ENCODE measurements at places on chromosomes 11 and 22.

- DNase-seq, result peak; percentile 32
Measured at GRCh38 chr11:69088676-69089146, 40.0 kb downstream of the TPCN2 start.

GRCh38 chr22:38886333-38886732 lies 14.3 kb upstream of the CBX6 start:
- DNase-seq, result no peak

DNA sequence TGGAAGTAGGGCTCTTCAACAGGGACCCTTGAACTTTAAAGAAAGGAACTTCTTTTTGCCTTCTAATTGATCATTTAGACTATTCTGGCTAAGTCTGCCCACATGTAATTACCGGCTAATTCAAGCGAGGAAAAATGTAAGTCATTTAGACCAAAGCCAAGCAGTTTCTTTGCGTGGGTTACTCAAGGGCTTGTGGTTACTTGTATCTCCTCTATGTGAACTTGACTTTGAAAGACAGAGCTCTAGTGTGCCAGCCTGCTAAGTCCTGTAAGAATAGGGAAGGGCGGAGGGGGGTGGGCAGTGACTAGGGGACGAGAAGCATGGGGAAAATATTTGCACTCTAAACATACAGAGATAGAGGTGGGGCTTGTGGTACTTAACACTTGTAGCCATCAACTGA lies 145.2 kb upstream of the TEAD1 start:
- no peak for DNase-seq

DNA sequence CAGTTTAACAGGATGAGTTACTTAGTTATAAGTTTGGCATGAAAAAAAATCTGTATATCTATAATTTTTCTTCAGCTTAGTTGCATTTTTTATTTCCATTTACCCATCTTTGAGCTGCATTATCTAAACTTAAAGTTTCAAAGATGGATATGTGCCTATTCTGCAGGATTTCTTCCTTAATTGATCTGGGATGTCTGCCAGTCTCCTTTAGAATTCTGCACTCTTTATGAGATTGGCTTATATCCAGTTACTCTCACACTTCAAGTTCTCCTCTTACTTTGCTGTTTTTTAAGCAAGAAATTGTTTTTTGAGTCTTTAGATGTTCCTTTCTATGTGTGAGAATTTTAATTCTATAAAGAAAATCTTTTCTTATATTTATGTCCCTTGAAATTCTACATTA lies 5.1 kb upstream of the PDGFD start:
- DNase-seq, result no peak

- peak; percentile 2 for DNase-seq
Measured at GRCh38 chr11:101915791-101916291, 481 bp downstream of the ANGPTL5 start.

GRCh38 chr11:26805001-26805400 lies 83.1 kb upstream of the SLC5A12 start:
- DNase-seq, result no peak

DNA sequence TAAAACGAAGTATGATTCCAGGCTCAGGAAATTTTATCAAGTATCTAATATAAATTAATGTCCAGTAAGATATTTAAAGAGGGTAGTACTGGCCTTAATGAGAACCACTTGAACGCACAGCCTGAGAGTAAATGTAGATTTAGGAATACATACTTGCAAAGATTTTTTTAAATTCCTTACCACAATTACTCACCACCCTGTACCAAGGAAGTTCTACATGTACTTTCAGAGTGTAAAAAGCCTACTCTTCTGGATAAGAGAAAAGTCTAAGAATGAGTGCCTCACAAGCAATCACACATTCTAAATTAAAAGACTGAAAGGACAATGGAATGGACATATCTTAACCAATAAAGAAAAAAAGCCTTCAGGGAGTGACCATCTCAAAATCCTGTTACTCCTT lies 697.4 kb downstream of the DLG2 start:
- no peak for DNase-seq

DNA sequence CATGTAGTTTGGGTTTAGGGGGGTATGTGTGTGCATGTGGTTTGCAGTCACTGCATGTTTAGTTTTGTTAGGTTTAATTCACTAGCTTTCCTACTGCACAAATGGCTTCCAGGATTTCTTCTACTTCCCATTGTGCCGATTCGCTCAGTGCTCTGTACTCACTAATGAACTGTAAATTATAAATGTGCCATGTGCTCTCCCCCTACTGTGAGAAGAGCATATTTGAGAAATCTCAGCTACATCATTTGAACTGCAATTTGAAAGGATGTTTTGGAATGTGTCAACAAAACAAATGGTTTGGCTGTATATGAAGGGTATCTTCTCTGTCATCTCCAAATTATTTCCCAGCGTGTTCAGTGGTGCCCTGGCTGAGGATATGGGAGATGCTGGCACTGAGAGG lies 28.1 kb downstream of the CYB5R2 start:
- DNase-seq, result no peak

- no peak for DNase-seq
Measured at GRCh38 chr11:86464509-86465221, 90.0 kb downstream of the CCDC81 start.

DNA sequence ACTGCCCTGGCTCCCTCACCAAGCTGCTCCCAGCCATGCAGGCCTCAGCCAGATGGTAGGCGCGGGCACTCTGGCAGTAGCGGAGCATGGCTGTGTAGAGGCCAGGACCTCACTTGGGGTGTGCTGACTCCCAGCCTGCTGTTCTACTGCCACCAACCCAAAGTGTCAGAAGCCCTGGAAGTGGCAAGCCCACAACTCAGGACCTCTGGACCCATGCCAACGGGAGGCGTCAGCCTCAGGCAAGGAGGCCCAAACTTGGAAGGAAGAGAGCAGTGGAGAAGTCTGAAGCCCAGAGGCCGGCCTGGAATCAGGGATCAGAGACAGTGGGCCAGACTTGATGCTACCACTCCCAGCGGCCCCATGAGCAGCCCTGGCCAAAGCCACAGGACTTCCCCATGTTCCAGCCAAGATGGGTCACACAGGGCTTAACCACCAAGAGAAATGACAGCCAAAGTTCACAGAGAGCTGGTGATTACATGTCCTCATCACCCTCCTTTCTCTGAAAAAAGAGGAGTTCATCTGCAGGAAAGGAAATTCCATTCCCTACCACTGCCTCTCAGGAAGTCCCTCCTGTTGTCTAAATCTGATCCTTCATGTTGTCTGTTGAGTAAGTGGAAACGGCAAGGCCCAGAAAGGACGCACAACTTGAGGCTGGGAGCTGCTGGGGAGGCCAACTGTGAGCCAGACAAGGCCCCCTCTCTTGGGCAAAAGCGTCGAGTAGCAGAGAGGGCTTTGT lies 4.4 kb downstream of the ARRB1 start:
- no peak for DNase-seq

Data from fibroblast of skin of left biceps (primary cell).